Fibroblast of skin of scalp (primary cell): ENCODE measurements at places on chromosomes 13 and 19.

DNA sequence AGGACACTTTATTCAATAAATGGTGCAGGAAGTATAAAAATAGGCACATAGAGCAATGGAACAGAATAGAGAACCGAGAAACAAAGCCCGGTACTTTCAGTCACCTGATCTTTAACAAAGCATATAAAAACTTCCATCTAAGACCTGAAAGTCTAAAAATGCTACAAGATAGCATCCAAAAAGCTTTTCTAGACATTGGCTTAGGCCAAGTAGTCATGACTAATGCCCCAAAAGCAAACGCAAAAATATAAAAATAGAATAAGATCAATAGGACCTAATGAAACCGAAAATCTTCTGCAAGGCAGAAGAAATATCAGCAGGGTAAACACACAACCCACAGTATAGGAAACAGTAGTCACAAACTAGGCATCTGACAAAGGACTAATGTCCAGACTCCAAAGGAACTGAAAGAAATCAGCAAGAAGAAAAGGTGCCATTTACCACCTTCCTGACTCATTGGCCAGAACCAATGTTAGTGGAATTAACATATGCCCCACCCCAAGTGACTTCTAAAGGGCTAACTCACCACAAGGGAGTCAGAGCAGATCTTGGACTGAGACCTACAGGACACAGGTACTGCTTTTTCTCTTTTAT, 40.8 kb upstream of the CEACAM21 start:
- DNase-seq = no peak

DNA sequence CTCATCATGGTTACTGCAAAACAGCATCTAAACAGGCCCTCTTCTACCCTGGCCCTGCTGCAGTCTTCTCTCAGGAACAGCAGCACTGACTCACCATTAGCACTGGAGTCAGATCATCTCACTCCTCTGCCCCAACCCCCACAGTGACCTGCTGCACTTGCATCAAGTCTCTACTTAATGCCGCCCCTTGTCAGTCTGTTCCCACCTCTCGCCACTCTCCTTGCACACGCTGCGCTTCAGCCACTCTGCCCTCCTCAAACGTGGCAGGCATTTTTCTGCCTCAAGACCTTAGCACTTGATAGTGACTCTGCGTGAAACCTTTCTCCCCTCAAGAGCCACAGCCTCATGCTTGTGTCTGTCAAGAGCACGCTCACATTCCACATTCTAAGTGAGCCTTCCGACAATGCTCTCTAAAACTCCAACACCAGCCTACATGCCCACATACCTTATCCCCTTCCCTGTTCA, 22.1 kb downstream of the MIPEP start:
- peak; percentile 46 for DNase-seq

GRCh38 chr19:3981373-3981735, 3.9 kb downstream of the EEF2 start:
- no peak for DNase-seq

DNA sequence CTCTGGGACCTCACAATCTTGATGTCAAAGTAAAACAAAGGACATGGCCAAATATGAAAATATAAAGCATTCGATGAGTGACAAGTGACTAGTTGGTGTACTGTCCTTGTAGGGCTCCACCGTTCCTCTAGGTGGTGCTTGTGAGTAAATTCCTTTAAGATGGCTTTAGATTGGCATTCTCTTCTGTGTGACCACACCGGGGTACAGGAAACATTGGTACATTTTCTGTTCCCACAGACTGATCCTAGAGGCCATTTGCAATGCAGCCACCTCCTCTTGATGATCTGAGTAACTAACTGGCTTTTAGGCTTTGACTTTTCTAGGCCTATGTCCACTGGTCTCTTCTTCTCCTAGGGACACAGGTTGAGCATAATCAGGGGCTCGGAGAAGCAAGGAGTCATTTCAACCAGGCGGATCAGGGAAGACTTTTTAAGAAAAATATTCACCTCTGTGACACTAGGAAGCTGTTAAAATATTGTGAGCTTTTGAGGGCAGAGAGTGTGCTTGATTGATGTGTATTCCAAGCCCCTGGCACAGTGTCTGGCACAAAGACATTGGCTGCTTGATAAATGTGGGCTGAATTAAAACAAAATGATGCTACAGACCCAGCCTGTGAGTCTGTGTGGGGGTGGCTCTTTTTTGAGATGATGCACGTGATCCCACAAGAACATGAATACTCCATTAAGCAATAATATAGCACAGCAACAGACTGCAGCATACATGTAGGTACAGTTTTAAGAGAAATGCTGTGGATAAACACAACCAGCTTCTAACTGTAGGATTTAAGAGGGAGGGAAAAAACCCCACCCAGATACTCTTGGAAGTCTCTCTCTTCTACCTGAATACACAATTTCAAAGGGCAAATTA, 21.0 kb downstream of the EPSTI1 start:
- DNase-seq = peak; percentile 70

- DNase-seq = no peak
These were observed 52.7 kb downstream of the SIPA1L3 start for GRCh38 chr19:37959665-37960114.

- DNase-seq = peak; percentile 42
These were observed 46.4 kb downstream of the CELF5 start for GRCh38 chr19:3270902-3271301.

DNA sequence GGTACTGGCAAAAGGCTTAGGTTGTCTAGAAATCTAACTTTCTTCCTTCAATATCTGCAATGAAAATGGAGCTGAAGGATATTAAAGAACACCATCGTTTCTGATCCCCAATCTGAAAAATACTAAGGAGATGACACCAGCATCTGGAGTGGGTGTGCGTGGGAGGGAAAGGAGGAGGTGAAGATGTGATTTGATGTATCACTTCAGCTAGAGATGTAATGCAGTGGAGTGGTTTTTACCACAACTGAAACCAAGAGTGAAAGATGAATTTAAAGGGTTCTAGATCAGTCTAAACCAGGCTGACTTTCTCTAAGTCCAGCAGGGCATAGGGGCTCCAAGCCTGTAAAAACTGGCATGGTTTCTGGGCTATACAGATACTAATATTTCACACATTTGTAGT, 148.4 kb downstream of the AKAP11 start:
- DNase-seq = no peak

- DNase-seq = no peak
These were observed 2075.3 kb downstream of the PCDH9 start for GRCh38 chr13:65154661-65155447.

- DNase-seq = no peak
These were observed 195.1 kb downstream of the NDFIP2 start for GRCh38 chr13:79675931-79676660.

- no peak for DNase-seq
These were observed at the start of gene GNG14 for GRCh38 chr19:12687496-12688196. GNG14 (plus strand) TSS chr19:12687998; CDS start chr19:12688049, 51 bp downstream.

DNA sequence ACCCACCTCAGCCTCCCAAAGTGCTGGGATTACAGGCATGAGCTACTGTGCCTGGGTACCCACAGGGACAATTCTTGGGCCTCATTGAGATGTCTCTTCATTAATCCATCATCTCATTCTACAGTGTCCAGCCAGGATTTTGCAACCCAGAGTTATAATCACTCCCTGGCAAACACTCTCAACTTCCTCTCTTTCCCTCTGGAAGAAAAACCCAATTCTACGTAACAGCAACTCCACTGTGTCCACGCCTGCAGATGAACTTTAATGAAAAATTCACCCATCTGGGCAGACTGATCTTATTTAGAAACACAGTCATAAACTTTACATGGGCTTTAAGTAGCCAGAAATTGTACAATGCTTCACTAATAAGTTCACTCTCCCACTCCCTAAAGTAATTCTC, 90.1 kb upstream of the ABCC4 start:
- no peak for DNase-seq

GRCh38 chr19:50939596-50939995, 13.2 kb downstream of the KLK5 start:
- DNase-seq = no peak

GRCh38 chr19:31283701-31284100, 65.5 kb downstream of the TSHZ3 start:
- no peak for DNase-seq

DNA sequence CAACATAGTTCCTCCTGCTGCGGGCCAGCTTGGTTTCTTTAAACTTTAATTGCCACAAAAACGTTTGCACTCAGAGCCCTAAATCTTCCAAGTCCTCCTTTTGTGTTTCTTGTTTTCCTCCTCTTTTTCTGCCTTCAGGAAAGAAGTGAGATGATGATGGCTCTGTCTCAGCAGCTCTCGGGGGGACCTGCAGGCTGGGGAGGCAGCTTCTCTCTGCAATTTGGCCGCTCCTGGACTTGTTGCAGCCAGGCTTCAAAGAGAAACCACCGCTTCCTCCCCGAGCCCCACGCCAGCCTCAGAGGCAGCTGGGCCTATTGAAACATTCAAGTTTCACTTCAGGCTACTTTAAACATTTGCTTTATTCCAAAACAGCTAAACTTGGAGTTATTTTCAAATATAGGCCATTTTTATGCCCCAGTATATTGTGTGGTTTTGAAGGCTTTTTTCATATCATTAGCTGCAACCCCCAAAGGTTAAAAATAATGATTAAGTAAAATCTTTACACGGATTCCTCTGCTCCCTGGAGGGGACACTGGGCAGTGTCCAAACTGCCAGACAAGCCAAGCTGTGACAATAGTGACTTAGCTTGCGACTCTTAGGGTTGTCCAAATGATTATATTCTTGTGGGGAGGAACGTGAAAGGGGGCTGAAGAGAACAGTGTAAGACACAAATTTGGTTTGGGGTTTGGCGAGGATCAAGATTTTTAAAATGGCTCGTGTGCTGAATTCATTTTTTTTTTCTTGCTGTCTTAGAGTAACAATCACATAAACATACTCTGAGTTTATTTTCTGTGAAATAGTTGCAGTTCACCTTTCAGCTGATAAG, 330.8 kb downstream of the DLEU7 start:
- peak; percentile 38 for DNase-seq

GRCh38 chr13:51612867-51613266, 28.6 kb downstream of the WDFY2 start:
- DNase-seq = no peak

DNA sequence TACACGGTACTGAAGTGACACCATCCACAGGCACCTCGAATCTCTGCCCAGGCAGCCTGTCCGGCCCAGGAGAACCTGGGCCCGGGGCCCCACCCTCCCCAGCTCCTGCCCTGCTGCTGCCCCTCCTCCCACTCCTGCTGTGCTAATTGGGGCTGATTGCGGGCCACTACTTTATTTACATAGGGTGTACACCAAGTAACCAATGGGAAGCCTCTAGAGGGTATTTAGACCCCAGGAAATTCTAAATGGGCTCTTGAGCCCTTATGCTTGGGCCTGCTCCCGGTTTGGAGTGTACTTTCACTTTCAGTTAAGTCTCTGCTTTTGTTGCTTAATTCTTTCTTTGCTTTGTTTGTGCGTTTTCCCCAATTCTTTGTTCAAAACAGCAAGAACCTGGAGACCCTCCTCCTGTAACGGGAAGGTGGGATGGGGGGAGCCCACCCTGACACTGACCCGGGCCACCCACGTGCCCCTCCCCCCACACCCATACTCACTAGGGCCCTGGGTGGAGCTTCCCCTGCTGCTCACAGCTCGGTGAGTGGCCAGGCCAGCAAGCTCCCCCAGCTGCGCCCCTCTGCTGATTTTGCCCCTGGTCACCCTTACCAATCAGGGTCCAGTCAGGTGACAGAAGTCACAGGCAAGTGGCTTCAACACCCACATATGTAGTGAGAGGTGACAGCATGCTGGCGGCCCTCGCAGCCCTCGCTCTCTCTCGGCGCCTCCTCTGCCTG, 9.4 kb downstream of the SCGB2B2 start:
- peak; percentile 11 for DNase-seq

GRCh38 chr13:107277911-107278310, 710.0 kb upstream of the ARGLU1 start:
- no peak for DNase-seq

DNA sequence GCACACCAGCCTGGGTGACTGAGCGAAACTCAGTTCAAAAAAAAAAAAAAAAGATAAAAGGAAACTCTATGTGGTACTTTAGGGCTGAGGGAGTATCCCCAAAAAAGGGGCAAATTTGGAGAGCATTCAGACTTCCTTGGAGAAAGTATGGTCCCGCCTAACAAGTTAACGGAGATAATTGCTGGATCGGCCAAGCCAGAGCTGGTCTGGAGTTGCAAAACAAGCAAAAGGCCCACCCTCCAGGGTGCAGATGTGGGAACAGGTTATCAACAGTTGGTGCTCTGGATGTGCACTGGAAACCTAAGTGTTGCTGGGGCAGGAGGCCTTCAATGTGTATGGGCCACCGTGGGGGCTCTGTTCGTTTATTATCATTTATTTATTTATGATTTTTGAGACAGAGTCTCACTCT, 2.8 kb downstream of the IQCN start:
- no peak for DNase-seq

- DNase-seq = no peak
These were observed 2.3 kb upstream of the N4BP2L1 start for GRCh38 chr13:32430018-32430747.

DNA sequence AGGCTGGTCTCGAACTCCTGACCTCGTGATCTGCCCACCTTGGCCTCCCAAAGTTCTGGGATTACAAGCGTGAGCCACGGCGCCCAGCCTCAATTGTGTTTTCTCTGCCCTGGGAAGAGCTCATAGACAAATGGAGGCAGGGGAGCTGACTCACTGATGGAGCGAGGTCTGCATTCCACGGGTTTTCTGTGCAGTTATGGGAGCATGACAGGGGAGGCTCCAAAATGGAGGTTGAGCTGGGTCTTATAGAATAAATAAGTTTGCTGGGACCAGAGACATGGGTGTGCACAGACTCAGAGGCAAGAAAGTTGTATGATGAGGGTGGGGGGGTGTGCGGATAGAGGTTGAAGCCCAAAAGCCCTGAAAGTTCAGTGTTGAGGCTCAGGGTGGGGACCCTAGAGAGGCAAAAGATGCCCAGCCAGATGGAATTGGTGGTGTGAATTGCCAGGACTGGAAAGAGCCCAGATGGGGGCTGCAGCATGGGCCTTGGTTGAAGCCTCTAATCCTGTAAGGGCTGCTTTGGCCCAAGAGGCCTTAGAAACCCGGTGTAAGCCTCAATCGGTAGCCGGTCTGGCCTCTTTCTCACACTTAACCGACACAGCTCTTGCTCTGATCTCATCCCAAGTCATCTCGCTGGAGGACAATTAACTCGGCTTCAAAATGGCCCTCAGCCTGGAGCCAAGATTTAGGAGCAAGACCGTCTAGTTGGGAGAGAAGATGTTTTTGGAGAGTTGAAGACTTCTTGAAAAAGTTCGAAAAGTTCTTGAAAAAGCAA, 1.9 kb downstream of the TPM4 start:
- DNase-seq = peak; percentile 64

DNA sequence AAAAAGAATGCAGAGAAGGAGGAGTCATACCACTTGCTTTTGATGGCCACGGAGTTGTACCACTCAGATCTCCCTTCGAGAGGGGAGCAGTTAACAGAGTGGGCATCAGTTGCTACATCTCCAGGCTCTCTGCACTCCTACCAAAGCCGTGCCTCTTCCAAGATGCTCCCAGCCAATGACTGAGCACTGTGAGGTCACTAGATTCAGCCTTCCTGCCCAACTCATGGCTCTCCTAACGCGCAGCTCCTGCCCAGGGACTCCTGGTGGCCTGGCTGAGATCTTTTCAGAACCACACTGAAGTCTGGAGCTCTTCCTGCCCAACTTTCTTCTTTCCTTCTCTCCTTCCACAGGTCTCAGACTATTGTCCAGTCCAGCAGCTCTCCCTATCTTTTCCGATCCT, 66.7 kb downstream of the LHFPL6 start:
- no peak for DNase-seq
